ENCODE measurements at places on chromosomes 6 and 20.

GRCh38 chr6:26022132-26022472 lies 59.5 kb downstream of the TRIM38 start:
- peak; percentile 45 for DNase-seq

DNA sequence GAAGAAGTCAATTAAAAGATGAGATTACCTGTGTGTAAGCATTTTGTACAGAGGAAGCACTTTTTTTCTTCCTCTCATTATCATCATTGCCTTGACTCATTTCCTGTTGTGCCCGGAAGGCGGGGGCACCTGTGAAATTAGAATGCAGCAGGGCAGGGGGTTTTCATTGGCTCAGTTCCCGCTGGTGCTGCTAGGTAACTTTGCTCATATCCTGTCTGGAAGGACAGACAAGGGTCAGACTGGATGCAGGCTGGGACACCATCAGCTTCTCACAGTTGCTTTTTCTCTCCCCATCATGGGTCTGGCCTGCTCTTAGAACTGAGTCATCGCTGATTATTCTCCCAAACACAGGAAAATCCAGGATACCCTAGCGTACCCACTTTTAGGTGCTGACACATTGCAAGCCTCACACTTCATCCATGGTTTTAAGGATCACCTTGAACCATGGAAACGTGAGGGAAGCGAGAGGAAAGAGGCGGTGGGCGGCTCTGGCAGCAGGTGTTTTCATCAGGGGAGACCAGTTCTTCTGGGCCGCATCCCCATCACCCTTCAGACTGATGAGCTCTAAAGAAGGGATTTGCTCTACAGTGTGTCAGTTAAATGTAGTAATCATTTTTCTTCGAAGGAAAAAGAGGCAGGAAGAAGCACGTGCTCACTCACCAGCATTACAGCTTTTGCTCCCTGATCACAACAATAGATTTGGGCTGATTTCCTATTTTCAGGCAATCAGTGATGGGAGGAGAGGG lies 195.7 kb upstream of the SASH1 start:
- DNase-seq, result no peak

DNA sequence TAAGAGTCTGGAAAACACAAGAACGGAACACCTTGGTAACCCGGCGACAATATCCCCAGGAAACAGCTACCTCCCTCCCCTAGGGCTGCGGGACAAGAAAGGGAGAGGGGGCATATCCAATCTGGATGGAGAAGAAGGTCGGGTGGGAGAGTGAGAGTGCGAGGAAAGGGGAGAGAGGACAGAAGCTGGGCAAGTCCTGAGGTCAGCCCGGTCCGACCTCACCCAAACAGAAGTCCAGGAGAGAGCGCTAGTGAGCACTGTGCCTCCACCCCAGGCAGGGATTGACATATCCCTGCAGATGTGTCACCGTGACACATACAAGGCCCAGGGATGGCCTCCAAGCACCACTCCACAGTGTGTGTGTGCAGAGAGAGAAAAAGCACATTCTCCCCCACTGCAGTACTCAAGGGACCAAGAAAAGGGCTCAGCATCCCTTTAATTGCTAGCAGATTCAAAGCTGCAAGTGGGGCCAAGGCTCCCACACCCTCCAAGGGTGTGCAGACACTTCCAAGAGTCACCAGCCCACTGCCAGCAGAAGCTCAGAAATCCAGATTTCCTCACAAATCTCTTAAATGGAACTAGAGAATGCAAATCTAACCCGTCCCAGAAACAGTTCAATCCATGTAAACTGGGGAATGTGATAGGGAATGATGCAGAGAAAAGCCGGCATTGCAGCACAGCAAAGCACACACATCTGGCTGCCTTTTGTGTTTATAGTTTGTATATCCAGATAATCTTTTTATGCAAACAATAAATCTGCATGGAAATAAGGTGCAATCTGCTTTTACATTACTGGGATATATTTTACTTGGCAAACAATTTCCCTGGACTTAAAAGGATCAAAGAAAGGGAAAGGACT lies 3.1 kb downstream of the PXDC1 start:
- no peak for DNase-seq

DNA sequence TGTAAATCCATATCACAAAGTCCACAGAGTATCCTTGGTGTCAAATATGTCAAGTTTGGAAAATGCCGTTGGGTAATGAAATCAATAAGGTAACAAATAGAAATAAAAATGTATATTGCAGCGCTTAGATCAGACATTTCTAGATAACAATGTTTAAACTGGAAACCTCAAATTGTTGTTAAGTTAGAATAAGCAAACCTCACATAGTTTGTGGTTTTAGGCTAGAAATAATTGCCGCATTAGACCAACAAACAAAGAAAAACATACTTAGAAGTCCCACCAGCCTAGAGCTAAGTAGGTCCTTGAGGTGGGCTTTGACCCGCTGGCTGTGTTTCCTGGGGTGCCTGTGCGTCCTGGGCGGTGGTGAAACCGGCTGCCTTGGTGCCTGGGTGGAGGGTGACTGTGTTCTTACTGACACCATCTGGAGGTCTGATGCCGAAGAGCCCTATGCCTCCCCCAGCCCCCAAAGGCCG lies 71.4 kb downstream of the DACT2 start:
- DNase-seq, result no peak

- no peak for DNase-seq
These were observed 15.6 kb upstream of the MRGBP start for GRCh38 chr20:62780696-62781095.

DNA sequence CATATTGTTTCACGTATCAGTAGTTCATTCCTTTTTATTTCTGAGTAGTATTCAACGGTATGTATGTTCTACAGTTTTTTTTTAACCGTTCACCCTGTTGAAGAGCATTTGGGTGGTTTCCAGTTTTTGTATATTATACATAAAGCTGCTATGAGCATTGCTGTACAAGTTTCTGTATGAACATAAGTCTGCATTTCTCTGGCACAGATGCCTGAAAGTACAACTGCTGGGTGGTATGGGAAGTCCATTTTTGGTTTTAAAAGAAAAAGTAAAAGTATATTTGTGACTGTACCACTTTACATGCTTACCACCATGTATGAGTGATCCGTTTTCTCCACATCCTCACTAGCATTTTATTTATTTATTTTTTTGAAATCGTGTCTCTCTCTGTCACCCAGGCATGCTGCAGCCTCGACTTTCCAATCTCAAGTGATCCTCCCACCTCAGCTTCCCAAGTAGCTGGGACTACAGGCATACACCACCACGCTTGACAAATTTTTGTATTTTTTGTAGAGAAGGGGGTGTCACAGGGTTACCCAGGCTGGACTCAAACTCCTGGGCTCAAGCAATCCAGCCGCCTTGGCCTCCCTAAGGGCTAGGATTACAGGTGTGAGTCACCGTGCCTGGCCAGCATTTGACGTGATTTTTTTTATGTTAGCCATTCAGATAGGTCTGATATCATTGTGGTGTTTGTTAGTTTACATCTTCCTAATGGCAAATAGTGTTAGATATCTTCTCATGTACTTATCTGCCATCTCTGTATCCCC lies 11.0 kb upstream of the SIM1 start:
- DNase-seq, result no peak

- DNase-seq, result no peak
These were observed 22.1 kb downstream of the MDGA1 start for GRCh38 chr6:37675606-37676005.

DNA sequence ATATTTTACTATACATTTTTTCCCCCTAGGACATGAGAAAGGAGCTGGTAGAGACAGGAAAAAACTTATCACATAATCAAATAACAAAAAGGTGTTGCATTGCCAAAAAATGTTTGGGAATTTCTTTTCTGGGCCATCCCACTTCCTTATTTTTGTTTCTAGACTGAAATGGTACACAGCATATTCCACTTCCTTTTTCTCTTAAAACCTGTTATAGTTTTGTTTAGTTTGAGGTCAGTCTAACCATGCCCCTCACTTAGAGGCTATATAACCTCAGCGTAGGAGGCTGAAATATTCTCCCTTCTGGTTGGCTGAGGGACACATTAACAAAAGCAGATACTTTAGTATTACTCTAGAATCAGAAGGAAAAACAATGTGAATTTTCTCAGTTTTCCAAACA lies 323.9 kb downstream of the GJA1 start:
- DNase-seq, result no peak

GRCh38 chr6:65922049-65922448 lies 215.0 kb upstream of the EYS start:
- DNase-seq, result no peak

DNA sequence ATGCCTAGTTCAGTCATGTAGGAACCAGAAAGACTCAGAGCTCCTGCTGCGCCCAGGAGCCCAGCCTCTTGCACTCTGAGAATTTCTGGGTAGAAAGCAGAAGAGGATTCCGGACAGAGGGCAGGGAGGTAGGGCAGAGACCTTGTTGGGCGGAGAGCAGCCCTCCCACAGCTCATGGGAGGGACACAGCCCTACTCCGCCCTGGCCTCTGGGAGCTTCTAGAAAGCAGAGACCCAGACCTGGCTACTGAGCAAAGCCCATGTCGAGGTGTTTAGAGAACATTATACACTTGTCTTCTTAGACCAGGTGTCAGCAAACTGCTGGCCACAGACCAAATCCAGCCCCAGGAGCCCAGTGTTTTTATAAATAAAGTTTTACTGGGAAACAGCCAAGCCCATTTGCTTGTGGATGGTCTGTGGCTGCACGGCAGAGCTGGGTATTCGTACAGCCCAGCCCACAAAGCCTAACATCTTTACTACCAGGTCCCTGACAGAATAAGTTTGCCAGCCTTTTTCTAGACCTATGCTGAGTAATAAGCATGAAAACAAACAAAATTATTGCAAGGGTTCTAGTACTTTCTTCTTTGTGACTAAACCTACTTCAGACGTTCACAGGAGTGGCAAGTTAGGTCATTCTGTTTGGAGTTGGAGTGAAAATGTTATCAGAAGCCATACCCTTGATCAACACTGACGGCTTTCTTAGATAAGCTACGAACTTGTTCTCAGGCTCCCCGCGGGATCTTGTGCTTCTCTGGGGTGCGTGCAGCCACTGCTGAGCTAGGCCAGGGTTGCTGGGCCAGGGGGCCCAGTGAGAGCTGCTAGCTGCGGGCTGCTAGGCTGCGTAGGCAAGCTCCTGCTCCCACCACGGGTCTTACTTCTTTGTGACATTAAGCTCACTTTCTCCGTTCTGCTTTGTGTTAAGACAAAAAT lies 235.1 kb upstream of the FOXQ1 start:
- DNase-seq, result no peak

DNA sequence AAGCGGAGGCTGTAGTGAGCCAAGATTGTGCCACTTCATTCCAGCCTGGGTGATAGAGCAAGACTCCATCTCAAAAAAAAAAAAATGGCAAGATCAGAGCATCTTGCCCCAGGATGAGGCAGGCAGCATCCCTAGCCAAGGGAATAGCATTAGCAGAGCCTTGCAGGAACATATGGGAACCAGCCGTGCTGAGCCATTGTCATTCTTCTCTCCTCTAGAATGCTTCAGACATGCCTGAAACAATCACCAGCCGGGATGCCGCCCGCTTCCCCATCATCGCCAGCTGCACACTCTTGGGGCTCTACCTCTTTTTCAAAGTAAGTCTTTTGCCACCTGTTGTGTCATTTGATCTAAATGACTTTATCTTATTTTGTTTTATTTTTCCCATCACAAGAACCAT lies 13.0 kb downstream of the HM13 start:
- no peak for DNase-seq

DNA sequence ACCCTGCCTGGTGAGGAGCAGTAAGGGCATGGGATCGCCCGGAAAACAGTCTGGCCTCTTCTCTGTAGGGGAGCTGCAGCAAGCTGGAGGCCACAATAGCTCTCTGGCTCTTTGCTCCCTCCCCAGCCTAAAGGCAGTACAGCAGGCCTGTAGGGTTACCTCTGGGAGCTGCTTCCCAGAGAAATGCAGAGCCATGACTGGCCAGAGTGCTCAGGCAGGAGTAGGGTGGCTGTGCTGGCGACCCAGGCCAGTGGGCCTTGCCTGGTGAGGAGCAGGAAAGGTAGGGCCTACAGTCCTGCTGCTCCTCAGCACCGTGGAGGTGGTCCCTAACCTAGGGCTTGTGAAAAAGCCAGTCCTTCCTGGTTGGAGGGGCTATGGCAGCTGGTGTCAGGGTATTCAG lies 129.9 kb upstream of the CHD6 start:
- no peak for DNase-seq

- no peak for DNase-seq
These were observed 412.1 kb downstream of the QKI start for GRCh38 chr6:163826629-163827028.

DNA sequence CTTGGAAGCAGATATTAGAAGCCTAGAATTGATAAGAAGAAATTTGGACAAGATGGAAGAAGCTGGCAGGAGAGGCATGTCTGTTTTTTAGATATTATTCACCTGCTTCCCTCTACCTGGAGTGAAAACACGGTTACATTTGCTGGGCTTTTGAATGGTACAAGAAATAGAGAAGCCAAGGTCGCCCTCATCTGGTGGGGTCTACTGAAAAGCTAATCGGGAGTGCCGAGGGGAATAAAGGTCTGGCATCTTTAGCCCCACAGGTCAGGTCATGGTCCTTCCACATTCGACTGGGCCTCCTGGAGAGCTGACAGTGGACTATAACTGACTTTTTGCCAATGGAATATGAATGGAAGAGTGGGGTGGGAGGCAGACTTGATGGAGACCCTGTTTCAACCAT lies 4.6 kb upstream of the C2 start:
- no peak for DNase-seq

DNA sequence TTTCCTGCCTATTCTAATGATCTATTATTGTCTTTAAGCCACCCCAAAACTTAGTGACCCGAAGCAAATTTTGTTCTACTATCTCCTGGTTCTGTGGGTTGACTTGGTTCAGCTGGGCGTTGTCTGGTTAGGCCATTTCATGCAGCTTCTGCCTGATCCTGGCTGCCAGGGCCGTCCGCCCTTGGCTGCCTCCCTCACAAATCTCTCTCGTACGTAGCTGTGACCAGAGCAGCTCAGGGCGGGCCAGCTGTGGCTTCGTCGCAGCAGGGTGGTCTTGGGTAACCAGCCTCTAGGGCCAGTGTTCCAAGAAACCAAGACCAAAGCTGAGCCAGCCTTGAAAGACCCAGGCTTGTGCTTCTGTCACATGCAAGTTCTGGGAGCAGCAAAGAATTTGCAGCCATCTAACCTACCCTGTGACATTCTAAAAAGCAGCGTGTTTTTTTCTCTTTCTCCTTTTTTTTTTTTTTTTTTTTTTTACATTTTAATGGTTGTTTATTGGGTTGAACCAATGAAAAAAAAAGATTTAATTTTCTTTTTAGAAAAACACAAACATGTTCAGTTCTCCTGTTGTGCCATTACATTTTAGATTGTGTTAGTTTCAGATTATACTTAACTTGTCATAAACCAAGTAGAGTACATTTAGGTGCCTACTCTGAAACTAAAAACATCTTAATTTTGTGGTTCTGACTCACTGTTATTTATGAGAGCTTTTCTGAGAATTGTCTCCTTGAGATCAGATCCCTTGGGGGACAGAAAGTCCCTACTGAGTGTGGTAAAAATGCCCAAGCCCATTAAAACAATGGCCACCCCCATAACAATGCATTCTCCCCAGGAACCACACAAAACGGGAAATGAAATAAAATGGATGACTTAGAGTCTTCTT lies 83.9 kb downstream of the ZDHHC14 start:
- no peak for DNase-seq

GRCh38 chr20:53654932-53655624 lies 61.4 kb upstream of the ZNF217 start:
- DNase-seq, result no peak

GRCh38 chr20:62156592-62157386 lies 13.2 kb downstream of the SS18L1 start:
- no peak for DNase-seq

- no peak for DNase-seq
These were observed 365.9 kb upstream of the CHD6 start for GRCh38 chr20:41984031-41984430.
